ENCODE measurements at places on chromosomes 4 and X. TPM values are rescaled to one million over a fixed set of nuclear protein-coding genes. Genes with fewer than 3 reads are reported as not detected.

WDR13 gene
- polyA plus RNA-seq = 24.1 TPM

CYP2U1 gene
- 6.3 TPM for polyA plus RNA-seq

AKAP14 gene
- polyA plus RNA-seq = not detected

SATL1 gene
- not detected for polyA plus RNA-seq

ETNPPL gene
- polyA plus RNA-seq = not detected

RP2 gene
- 12.5 TPM for polyA plus RNA-seq

SHISA3 gene
- 0.78 TPM for polyA plus RNA-seq

IGFBP7 gene
- 655 TPM for polyA plus RNA-seq

PLP2 gene
- polyA plus RNA-seq = 79.6 TPM

FRG2 gene
- not detected for polyA plus RNA-seq

TSPAN6 gene
- polyA plus RNA-seq = 38.4 TPM

BEX5 gene
- polyA plus RNA-seq = not detected

CXorf51A gene
- not detected for polyA plus RNA-seq

EVC gene
- 11.5 TPM for polyA plus RNA-seq

C1QTNF7 gene
- polyA plus RNA-seq = 2.7 TPM

FAM149A gene
- polyA plus RNA-seq = 0.20 TPM

ENOX2 gene
- polyA plus RNA-seq = 15.5 TPM

CT45A2 gene
- not detected for polyA plus RNA-seq

TDO2 gene
- polyA plus RNA-seq = 0.55 TPM

MAGIX gene
- 0.82 TPM for polyA plus RNA-seq

PABPC1L2A gene
- not detected for polyA plus RNA-seq

MAGEE2 gene
- not detected for polyA plus RNA-seq

FGA gene
- not detected for polyA plus RNA-seq

RTL9 gene
- 0.37 TPM for polyA plus RNA-seq

MAGEA8 gene
- polyA plus RNA-seq = not detected

MAP7D2 gene
- 0.27 TPM for polyA plus RNA-seq

TMLHE gene
- 24.6 TPM for polyA plus RNA-seq

ETDA gene
- not detected for polyA plus RNA-seq

ITM2A gene
- polyA plus RNA-seq = not detected

TAF7L gene
- 1.5 TPM for polyA plus RNA-seq

P2RY8 gene
- not detected for polyA plus RNA-seq

GC gene
- polyA plus RNA-seq = not detected

ATP8A1 gene
- polyA plus RNA-seq = 0.20 TPM

USP46 gene
- 69.1 TPM for polyA plus RNA-seq

OTOP1 gene
- polyA plus RNA-seq = not detected

SAGE1 gene
- not detected for polyA plus RNA-seq

PDLIM3 gene
- polyA plus RNA-seq = 15.4 TPM

CLDN34 gene
- 0.12 TPM for polyA plus RNA-seq

SMPX gene
- polyA plus RNA-seq = not detected

REST gene
- polyA plus RNA-seq = 23.9 TPM

SGMS2 gene
- polyA plus RNA-seq = 13.3 TPM

TMPRSS11F gene
- polyA plus RNA-seq = not detected

PAGE5 gene
- polyA plus RNA-seq = not detected

JAKMIP1 gene
- polyA plus RNA-seq = not detected

GUCY1B1 gene
- polyA plus RNA-seq = 25.0 TPM

NPFFR2 gene
- polyA plus RNA-seq = not detected

IGSF1 gene
- polyA plus RNA-seq = not detected

FGFR3 gene
- polyA plus RNA-seq = 0.06 TPM

RBMXL3 gene
- polyA plus RNA-seq = not detected

ATP10D gene
- 44.5 TPM for polyA plus RNA-seq

PPP4R3C gene
- polyA plus RNA-seq = not detected

LINC00632 gene
- polyA plus RNA-seq = 69.9 TPM

PSAPL1 gene
- polyA plus RNA-seq = not detected

MAGEH1 gene
- polyA plus RNA-seq = 41.9 TPM

RPGR gene
- 2.0 TPM for polyA plus RNA-seq

SH3D19 gene
- polyA plus RNA-seq = 30.1 TPM

PRICKLE3 gene
- polyA plus RNA-seq = 4.1 TPM

FAAH2 gene
- polyA plus RNA-seq = 0.53 TPM

All from AG04450 (cell line).